CD14-positive monocyte (primary cell): ENCODE measurements at places on chromosomes 11 and 22.

- no peak for DNase-seq
These were observed 78.4 kb upstream of the DBX1 start for GRCh38 chr11:20238712-20239111.

GRCh38 chr11:71396548-71397123 lies 51.6 kb downstream of the DHCR7 start:
- no peak for DNase-seq

GRCh38 chr22:34885852-34886251 lies 180.1 kb upstream of the ISX start:
- no peak for DNase-seq

DNA sequence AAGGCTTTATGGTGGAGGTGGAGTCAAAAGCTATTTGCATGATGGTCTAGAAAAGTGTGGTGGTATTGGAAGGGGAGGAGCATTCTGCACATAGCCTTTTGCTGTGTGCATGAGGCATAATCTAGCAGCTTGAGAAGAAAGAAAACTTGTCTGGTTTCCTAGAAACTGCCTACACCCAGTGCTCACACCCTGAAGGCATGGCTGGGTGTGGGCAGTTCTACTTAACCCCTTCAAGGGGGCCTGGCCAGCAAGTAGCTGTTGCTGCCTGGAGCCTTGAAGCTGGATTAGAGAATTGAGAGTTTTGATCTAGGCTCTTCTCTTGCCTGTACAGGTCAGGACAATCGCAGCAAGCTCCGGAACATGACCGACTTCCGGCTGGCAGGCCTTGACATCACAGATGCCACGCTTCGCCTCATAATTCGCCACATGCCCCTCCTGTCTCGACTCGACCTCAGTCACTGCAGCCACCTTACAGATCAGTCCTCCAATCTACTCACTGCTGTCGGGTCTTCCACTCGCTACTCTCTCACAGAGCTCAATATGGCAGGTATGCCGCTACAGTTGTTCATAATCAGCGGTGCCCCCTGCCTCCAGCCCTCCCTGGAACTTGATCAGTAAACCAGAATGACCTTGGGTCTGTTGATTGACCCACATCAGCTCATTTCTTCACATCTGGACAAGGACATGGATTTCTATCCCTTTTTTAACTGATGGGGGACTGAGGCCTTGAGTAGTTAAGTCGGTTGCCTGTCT lies 12.2 kb upstream of the GRK2 start:
- no peak for DNase-seq

GRCh38 chr11:112776834-112777233 lies 184.4 kb upstream of the NCAM1 start:
- no peak for DNase-seq

GRCh38 chr11:862081-862661 lies 19.5 kb downstream of the TSPAN4 start:
- no peak for DNase-seq

GRCh38 chr22:36329254-36330078 lies 58.3 kb downstream of the MYH9 start:
- no peak for DNase-seq

DNA sequence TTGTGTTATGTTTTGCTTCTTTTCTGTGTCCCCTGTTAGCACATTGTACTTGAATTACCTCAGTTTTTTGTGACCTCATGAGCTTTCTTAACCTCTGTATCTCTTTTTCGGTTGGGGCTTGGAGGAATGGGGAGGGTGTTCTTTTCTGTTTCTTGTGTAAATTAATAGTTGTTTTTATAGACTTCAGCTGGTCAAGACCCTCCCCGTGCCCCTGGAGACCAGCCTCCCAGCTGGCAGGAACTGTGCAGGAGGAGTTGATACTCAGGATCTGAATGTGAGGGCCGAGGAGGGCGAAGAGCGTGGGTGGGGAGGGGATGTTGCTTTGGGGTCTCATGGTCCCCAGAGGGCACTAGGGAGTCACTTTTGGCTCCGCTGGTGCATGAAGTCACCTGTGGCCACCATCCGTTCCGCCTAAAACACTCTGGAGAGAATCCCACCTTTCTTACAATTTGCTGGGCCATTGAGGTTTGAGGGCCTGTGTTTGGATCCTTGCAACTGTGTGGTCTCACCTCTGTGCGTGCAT lies 44.3 kb upstream of the NNMT start:
- DNase-seq = no peak

GRCh38 chr11:109037856-109038780 lies 373.2 kb downstream of the DDX10 start:
- no peak for DNase-seq

DNA sequence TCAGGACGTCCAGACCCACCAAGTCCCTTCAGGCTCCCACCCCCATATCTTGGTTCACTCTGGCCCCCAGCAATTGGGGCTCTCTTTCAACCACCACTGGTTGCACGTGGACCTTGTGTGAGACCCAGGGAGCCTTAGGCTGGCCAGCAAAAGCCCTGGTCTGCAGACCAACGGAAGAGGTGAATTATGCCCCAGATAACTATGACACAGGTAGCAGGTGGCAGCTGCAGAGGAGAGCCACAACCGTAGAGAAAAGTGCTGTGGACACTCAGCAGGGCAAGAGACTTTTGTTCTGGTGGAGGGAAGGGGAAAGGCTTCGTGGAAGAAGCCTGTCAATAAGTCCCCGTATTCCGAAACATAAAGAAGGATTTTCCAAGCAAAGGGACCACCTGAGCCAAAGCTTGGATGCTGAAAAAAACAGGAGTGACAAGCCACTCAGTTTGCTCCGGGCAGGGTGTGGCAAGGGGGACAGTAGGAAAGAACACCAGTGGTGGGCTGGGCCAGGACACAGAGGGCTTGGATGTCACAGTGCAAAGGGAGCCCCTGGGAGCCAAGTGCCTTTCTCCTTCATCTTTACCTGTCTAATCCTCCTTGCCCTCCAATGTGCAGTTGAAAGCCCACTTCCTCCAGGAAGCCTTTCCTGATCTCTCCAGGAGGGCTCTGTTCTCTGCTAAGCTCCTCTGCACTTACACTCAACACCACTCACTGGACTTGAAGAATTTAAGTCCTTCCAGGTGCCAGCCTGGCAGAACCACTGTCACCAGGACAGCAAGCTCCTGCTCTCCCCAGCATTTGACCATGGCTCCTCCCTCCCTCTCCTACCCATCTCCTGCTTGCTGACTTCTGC lies 264.7 kb downstream of the BUD13 start:
- no peak for DNase-seq

DNA sequence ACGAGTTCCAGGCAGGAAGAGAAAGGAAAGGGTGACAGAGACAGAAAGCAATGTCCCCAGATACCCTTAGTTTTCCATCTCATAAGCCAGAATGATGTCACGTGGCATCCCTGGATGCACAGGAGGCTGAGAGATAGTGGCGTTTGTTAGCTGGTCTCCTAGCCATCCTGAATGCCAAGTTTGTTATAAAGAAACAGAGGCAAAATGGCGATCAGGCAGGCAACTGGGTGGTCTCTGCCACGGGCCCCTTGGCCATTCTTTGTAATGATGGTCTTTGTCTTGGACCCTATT lies 5.3 kb downstream of the SMIM38 start:
- DNase-seq = no peak

GRCh38 chr11:81787584-81788049 lies 946.0 kb downstream of the FAM181B start:
- DNase-seq = no peak

DNA sequence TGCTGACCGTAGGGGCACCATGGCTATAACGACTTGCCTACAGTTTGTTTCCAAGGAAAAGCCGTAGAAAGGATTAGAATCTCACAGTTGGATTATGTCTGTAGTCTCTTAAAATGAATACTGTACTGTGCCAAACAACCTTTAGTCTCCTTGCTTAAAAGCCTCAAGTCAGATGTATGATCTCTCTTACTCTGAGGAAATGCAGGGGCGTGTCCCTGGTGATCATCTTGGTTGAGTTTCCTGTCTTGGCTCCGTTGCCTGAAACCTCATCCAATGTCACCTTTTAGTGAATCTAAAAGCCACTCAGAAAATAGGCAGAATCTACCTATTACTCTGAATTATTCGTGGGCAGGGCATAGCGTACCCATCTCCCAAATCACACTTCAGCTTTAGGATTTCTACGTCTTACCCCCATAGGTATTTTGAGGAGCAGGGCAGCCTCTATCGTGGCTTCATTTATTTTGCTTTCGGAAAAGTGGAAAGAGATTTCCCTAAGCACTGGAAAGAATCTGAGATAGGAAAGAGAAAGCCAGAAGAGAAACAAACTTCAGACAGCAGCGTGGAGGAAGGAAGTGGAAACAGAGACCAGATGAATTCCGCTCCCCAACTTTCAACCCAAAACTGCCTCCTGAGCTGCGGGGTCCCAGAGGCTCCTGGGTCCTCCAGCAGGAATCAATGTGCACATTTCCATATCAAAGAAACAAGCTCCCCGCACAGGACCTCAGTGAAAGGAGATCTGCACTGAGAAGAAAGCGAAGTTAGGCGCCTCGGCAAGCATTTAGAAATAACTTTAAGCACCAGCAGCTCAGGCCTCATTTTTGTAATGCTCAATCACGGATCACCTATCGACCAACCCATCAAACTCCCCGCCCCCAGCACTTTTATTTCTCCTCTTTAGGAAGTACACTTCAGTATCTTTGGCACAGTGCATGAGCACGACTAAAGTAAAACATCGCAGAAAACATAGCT lies 245.8 kb downstream of the ETS1 start:
- DNase-seq = no peak

- DNase-seq = no peak
These were observed 11.9 kb downstream of the TBCEL start for GRCh38 chr11:121035780-121036179.

- no peak for DNase-seq
These were observed 14.7 kb upstream of the MAPK8IP1 start for GRCh38 chr11:45870706-45871105.

DNA sequence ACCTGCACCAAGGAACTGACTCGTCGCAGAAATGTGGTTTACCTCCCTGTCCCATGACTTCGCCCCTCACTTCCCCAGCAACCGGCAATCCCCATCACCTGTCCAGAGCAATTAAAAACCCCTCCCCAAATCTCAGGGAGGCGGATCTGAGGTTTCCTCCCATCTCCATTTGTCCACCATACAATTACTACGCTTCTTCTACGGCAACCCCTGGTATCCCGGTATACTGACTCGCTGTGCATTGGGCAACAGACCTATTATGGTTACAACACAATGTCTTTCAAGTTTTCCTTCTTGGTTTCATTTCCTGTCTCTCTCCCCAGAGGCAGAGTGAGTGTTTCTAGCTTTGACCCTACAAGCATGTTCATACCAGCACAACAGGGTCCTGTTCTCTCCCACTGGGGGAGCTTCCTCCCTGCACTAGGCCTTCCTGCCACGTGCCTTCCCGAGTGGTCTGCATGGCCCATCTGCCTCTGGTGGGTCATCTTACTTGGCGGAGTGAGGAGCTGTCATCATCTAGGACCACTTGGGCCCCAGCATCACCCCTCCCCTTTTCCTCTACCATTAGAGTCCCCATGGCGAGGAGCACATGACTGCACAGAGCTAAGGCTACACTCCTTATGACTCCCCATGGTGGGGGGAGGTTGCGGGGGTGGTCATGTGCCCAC lies 30.3 kb upstream of the NAP1L4 start:
- DNase-seq = peak; percentile 82

DNA sequence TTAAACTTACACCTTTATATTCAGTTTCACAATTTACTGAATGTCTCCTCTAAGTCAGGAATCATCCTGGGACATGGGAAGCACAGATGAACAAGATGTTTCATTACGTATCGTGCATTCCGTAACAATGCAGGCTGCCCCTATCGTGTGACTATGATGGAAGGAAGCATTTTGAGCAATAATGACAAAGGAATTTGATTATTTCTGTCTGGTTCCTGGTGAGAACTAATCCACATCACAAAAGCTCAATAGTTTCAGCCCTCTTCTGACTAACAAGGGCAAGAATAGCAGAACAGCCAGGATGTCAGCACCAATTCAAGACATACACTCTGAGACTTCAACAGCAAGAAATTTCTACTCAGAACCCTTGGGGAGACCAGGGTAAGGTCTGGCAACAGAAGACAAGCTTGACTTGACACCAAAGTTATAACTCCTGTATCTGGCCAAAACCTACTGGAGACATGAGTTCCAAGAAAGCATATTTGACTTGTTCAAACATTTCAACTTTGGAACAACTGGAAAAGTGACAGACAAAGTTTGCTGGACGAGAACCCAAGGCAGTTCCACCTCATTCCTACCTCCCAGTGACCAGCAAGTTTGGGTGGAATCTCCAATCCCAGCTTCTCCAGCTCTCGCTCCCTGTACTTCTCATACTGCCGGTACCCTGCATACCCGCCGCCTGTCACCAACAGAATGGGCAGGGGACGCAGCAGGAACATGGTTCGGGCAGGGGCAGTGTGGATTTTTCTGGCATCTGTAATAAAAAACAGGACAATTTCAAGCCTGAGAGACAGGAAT lies 14.3 kb downstream of the PISD start:
- DNase-seq = no peak

- no peak for DNase-seq
These were observed 55.5 kb downstream of the DGCR2 start for GRCh38 chr22:19066531-19067271.

DNA sequence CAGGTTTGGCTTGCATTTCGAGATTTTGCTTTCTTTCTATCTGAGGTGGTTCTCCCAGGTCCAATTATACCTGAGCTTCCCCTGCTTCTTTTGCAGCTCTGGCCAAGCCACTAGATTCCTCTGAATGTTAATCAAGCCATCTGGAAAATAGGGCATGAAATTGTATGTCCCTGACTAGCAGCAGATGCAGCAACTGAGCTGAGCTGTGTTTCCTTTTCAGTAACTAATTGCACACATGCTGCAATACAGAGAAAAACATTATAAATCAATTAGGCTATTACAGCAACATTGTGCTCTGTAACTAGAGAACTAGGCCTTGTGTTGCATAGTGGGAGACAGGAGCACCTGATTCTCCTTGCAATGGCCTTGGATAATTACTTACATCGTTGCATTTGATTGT lies 408.3 kb downstream of the ETS1 start:
- no peak for DNase-seq

- DNase-seq = peak; percentile 33
These were observed 14.8 kb downstream of the CD6 start for GRCh38 chr11:60985991-60986915.

GRCh38 chr11:870127-870413 lies 27.4 kb downstream of the TSPAN4 start:
- no peak for DNase-seq

GRCh38 chr22:49278340-49278739 lies 549.3 kb downstream of the BRD1 start:
- no peak for DNase-seq

DNA sequence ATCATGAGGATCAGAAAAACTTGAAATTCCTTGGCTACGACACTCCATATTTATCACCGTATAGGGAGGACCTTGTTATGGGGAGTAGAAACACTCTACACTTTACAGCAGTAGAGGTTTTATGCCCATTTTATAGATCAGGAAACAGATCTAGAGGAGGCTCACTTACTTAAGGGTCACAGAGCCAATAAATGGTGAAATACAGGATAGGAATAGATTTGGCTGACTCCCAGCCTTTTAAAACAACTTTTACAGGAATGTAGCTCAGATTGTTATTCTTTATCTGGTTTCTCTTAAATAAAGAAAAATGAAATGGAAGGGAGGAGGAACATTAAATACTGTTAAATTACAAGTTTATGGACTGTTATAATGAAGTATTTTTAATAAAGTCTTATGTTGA lies 14.8 kb downstream of the FBXO7 start:
- DNase-seq = no peak
